Fibroblast of the aortic adventitia (primary cell): ENCODE measurements at places on chromosomes 3 and 15.

GRCh38 chr3:96201463-96201862 is 612.9 kb upstream of the EPHA6 start:
- DNase-seq = no peak

- peak; percentile 88 for DNase-seq
Measured at GRCh38 chr3:194489736-194490612, 3.2 kb upstream of the ATP13A3 start.

- peak; percentile 41 for DNase-seq
Measured at GRCh38 chr15:38721568-38721945, 156.9 kb upstream of the RASGRP1 start.

- no peak for DNase-seq
Measured at GRCh38 chr15:78615151-78615589, 5.6 kb downstream of the CHRNA3 start.

- peak; percentile 63 for DNase-seq
Measured at GRCh38 chr15:75565062-75565970, 13.8 kb downstream of the PTPN9 start.

GRCh38 chr3:58874248-58874741 is 175.5 kb downstream of the CFAP20DC start:
- no peak for DNase-seq
